ENCODE measurements at places on chromosomes 5 and 9.

DNA sequence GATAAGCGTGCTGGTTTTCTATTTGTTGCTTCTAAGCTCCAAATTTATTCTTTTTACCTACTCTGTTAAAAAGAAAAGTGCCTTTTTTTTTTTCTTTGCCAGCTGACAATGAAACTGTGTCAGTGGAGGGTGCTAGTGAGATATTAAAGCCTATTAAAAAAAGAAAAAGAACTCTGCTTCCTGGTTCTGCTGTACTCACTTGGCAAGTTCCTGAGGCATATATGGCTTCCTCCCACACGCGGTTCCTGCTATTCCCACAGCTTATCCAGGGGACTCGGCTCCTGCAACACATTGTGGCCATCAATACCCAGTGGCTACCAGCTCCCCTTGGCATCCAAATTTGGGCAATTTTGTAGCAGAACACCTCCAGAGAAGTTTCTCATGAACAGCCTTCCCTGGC lies 1977.7 kb upstream of the CDH9 start:
- DNase-seq = no peak

DNA sequence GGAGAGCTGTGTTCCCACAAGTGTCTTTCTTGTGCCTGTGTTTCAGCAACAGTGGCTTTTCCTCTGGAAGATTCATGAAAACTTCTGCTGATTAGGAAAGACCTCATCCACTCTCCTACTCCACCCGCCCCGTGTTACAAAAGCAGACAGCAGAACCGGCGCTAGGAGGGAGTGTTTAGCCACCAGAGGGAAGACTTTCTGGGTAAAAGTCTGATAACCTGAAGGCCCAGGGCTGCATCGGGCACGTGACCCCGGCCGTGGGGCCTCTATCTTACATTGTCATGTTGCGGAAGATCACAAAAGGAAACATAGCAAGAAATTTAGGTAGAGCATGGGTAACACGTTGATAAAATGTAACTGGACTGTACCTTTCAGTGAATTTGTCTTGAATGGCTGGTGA lies 32.0 kb upstream of the DMRT2 start:
- DNase-seq = no peak

GRCh38 chr9:33436445-33436844 lies 10.9 kb downstream of the AQP3 start:
- DNase-seq = no peak

DNA sequence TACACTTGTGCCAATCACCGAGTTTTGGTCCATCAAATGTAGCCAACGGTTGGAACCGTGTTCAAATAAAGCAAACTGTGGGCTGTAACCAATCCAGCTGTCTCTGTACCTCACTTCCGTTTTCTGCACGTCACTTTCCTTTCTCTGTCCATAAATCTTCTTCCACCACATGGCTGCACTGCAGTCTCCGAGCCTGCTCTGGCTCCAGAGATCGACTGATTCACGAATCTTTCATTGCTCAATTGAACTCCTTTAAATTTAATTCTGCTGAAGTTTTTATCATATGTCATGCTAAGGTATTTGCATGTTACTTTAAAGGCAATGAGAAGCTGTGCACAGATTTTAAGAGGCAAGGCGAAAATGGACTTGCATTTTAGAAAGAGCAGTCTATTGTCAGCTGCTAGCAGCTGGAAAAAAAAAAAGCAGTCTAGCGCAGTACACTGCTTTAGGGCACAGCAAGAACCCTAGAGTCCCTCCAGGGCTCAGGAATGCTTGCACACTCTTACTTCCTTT lies 13.2 kb downstream of the TTC39B start:
- DNase-seq = no peak

DNA sequence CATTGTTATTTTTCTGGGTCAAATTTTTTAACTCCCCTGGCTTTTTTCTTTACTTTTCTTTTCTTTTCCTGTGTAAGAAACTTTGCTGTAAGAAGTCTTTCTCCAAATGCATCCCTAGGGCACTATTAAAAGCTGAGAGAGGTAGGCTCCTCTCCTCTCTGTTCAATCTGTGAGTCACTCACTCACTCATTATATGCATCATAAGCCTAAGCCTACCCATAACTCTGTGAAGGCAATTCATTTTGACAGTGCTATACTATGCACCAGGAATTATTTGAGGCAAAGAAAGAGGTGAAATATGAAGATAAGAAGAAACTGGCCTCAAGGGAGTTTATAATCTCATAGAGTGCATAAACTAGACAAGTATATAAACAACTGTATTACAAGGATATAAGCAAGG lies 67.9 kb upstream of the PRR16 start:
- DNase-seq = no peak

GRCh38 chr9:121860744-121861143 lies 209.3 kb downstream of the DAB2IP start:
- DNase-seq = no peak

DNA sequence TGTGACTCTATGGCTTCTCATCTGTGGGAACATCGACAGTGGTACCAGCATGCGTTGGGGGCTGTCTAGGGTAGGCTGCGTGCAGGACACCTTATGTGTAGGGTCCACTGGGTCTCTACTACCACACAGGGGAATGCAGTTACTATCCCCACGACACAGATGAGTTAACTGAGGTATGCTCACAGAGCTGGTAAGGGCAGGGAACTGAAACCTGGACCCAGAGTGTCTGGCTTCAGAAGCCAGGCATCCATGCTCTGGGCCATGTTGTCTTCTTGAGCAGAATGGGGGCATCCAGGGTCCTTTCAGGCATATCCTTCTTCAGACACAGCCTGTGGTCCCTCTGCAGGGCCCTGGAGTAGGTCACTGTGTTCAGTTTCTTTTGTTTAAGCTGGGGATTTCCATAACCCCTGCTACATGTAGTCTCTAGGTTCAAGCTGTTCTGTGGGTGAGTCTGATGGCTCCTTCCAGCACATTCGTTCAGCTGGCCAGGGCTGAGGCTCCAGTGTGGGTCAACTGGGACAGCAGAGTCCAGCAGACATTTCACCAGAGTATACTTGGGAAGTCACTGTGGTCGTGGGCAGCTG lies 148.8 kb downstream of the GADD45G start:
- DNase-seq = no peak

GRCh38 chr5:180130291-180130869 lies 58.8 kb upstream of the RNF130 start:
- no peak for DNase-seq

Measured in NCI-H2081 (cell line).